ENCODE measurements at places on chromosomes 5 and 9.

GRCh38 chr9:68953771-68954170, 60.1 kb downstream of the PRKACG start:
- no peak for DNase-seq

DNA sequence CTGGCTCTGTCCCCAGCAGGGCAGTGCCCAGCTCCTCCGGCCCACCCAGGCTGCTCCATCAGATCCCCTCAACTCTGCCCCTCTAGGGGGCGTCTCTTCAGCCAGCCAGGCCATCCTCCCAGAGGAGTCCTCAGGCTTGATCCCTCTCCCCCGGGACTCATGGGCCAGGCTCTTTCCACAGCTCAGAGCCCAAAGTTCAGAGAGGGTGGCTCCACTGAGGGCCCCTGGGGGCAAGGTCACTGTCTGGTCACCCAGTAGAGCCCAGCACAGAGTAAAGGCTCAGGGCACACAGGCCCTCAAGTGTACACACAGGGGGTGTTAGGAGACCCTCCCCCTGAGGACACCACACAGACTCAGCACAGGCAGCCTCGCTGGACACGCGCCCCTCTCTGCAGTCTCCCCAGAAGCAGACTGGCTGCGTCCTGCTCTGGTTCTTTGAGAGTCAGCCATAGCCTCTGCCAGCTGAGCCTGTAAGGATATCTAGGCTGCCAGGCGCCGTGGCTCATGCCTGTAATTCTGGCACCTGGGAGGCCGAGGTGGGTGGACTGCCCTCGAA, 64.8 kb downstream of the PAX5 start:
- no peak for DNase-seq

DNA sequence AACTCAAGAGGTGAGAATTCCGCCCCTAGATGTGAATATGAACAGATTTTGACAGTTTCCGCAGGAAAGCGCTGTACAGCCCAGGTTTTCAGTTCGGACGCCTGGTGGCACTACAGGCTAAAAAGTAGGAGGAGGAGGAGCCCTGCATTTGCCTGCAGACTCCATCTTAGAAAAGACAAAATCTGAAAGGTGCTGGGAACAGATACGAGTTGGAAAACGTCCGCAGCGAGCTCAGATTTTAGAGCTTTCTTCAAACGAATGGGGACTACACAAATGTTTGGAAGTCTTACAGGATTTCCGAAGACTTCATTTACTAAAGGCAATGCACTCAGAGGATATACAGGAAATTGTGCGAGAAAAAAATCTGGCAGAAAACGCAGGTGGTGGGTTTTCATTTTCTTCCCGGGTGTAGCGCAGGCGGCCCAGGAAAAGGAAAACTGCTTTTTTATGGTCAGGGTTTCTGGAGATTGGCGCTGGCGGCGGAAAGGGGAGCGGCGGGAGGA, 9.9 kb upstream of the PCDHB2 start:
- DNase-seq, result no peak

- no peak for DNase-seq
Measured at GRCh38 chr9:107638521-107639310, 149.1 kb upstream of the KLF4 start.

GRCh38 chr9:116178481-116179211, 25.1 kb downstream of the PAPPA start:
- no peak for DNase-seq

GRCh38 chr9:125370786-125371185, 109.2 kb downstream of the GAPVD1 start:
- no peak for DNase-seq

DNA sequence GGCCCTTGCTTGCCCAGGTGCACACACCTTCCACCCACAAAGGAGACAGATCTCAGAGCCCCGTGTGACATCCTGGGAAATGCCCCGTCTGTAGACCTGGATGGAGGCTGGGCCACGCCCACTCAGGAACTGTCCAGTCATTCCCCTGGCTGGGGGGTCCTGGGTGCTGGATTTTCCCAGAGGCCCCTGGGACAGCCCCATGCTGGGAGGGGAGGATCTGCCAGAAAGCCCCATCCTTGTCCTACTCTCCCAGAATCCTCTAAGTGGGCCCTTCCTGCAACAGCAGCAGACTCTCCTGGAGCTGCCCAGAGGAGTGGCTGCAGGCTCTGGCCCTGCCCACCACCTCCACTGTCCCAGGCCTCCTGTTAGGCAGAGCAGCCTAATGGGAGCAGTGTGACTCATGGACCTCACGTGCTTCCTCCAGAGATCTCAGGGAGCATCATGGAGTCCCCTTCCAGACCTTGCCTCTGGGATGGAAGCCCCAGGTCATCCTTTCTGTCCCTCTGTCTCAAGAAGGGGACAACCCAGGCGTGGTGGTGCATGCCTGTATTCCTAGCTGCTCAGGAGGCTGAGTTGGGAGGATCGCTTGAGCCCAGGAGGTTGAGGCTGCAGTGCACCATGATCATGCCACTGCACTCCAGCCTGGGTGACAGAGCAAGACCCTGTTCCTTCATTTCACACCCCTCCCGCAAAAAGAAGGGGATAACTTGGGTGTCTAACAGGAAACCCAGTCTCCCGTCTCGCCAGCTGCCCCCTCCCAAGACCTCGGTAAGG, 51.7 kb downstream of the JADE2 start:
- DNase-seq, result no peak

GRCh38 chr9:107173422-107174180, 109.5 kb upstream of the RAD23B start:
- DNase-seq, result no peak
